ENCODE measurements at places on chromosomes 4 and X.

- no peak for DNase-seq
These were observed 856 bp downstream of the SLC9B1 start for GRCh38 chr4:103018391-103019307.

DNA sequence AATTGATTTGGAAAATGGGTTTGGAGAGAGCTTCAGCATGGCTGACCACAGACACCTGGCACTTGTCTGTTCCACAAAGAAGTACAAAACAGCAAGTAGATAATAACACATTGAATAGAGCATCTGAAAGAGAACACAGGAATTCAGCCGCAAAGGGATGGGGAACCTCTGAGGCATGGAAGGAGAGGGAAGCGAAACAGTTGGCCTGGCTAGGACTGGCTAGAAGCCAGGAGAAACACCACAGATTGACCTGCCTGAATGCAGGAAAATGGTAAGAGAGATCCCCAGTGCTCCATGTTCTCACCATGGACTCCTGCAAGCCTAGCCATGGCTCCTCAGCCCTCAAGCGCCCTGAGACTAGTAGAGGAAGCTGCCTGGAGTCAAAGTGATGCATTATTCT, 169.7 kb upstream of the SH3RF1 start:
- DNase-seq = no peak

DNA sequence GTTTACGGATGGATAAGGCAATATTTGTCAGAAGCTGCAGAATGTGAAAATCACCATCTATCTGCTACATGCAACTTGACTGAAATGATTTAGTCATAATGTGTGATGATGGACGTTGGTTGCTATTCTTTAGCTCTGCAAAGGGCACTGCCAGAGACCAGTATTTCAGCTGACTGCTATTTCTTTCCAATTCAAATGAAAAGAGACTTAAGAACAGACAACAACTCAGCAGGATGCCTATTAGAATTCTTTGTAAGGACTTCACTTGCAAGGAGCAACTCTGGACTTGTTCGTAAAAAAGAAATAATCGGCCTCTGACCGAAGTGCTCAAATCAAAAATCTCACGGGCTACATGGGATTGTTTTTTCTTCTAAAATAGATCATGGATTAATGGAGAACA, 262.7 kb downstream of the DHX15 start:
- no peak for DNase-seq

GRCh38 chr4:171983935-171984805, 171.0 kb downstream of the GALNTL6 start:
- DNase-seq = no peak

GRCh38 chr4:147658501-147658900, 25.5 kb downstream of the PRMT9 start:
- no peak for DNase-seq

DNA sequence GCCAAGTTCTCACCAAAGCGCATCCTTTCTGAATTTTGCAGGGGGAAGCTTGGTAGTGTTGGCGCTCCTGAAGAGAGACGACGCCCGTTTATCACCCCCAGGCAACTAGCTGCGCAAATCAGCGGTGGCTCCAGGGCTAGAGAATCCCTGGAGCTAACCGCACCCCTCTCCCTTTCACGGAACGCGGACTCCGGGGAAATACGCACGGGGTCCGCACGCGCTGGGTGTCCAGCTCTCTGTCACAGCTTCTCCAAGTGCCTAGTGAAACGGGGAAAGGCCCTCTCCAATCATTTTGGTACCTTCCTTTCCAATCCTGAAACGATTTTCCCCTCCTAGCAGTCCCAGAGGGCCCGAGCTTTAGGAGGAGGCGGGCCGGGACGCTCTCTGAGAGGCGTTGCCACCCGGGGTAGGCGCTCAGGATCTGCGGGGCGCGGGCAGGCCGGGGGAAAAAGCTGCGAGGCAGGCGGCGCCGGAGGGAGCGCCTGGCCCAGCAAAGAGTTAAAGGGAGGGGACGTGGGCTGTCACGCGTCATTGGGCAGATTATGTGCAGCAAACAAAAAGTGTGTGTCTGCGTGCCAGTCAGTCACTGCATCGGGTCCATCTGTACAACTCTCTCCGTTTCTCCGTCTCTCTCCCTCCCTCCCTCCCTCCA, at the start of gene PRDM8:
PRDM8 (plus strand) TSS at position 582 of the 652 bp plus-strand sequence. CDS start 2,578 bp downstream, outside the sequence.
- peak; percentile 82 for DNase-seq

DNA sequence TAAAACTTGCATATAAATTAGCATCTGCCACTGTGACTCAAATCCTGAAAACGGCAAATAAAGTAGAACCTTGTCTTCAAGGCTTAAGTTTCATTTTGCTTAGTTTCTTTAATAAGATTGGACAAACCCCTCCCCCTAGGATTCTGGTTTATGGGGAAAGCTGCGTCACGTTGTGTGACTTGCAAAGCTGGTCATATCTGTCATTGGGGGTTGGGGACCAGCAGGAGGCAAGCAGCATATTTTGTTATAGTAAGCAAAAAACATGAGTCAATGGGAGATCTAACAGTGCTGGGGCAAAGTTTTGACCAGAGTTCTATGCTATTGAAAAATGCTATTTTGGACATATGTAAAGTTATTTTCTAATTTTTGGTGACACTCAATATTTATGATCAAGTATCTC, 407.3 kb downstream of the PCDH18 start:
- no peak for DNase-seq

GRCh38 chr4:94537921-94538628, 86.3 kb downstream of the PDLIM5 start:
- DNase-seq = no peak

DNA sequence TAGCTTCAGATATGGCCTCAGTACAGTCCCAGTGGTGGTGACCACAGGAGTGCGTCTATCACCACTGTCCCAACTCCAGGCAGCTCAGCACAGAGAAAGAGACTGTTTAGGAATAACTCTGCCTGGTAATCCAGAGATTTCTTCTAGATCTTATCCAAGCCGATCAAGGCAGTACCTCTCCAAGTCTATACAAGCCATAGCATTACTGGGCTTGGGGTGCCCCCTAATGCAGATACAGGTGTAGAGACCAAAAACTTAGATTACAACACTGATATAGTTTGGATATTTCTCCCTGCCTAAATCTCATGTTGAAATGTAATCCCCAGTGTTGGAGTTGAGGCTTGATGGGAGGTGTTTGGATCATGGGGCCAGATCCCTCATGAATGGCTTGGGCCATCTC, 100.9 kb downstream of the PTCHD1 start:
- no peak for DNase-seq

DNA sequence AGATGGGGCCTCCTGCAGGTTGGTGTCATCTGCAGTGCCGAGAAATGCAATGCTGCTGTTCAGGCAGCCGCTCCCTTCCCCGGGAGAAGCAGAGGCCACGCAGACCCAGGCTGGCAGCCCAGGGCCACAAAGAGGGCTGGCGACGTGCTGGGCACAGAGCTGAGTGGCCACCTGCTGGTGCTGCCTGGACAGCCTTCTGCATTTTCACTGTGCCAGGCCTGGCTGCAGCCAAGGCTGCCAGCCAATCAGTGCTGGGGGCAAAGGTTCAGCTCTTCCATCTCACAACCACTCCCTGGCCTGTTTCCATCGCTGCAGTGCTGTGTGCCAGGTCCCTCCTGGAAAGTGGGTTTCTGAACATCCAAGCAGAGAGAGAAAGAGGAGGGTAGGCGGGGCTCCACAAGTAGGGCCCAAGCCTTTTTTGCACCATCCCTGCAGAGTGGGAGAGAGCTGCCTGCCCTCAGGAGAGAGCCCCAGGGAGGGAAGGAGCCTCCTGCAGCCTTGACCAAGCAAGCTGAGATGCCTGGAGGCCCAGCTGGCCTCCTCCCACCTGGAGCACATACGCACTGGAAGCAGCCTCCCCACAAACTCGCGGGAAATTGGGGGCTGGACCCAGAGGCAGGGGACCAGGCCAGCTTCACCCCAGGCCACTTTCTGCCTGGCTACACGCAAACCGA, 20.1 kb downstream of the ADRA2C start:
- peak; percentile 56 for DNase-seq

- DNase-seq = peak; percentile 80
These were observed 73.1 kb downstream of the WFS1 start for GRCh38 chr4:6342530-6343293.

GRCh38 chr4:169485086-169485485, 127.3 kb downstream of the NEK1 start:
- no peak for DNase-seq

DNA sequence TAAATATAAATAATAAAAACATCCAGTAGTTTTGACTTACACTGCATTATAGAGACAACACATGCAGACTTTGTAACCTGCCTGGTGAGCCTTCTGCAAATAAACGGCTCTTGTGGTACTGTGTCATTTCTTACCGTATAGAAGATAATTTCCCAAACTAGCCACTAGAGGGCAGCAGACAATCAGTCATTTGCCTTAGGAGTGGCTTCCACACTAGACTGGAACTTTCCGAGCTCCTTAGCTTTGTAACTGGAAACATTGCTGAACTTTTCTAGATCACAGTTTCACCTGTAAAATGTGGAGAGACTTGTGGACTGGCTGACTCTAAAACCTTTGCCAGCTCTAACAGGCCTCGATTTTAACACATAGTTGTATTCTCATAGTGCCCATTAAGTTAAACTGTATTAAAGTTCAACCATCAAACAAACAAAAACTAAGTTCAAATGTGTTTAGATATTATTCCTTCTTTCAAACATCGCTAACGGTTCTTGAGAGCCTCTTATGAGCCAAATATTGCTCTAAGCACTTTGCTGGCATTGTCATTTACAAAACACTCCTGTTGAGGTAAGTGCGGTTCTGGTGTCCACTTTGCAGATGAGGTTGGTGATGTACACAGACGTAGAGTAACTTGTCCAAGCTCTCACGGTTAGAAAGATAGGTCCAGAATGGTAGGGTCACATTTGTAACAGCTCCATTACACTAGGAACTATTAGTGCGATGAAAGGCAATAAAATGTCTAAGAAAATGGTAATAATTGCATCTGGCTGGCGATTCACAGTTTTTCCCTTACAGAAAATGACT, 345.5 kb downstream of the ANK2 start:
- DNase-seq = peak; percentile 50

GRCh38 chrX:68901519-68901918, 72.7 kb downstream of the EFNB1 start:
- no peak for DNase-seq

All from posterior cingulate gyrus (tissue), 11 donors.